ENCODE measurements at places on chromosomes 1 and 21.

DNA sequence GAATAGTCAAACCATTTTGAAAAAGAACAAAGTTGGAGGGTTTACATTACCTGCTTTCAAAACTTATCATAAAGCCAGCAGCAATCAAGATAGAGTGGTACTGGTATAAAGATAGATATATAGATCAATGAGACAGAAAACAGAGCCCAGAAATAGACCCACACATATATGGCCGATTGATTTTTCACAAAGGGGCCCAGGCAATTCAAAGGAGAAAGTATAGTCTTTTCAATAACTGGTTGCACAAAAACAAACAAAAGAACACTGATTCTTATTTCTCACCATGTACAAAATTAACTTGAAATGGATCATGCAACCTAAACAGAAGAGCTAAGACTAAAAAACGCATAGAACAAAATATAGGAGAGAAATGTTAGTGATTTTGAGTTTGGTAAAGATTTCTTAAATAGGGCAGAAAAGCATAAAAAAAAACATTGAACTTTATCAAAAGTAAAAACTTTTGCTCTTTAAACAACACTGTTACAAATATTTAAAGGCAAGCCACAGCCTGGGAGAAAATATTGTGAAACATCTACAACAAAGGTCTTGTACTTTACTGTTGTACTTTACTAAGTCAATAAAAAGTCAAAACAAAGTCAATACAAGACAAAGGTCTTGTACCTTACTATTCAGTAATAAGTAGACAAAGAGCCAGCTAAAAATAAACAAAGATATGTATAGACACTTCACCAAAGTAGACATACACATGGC is 50.2 kb downstream of the ST3GAL3 start:
- DNase-seq: no peak

DNA sequence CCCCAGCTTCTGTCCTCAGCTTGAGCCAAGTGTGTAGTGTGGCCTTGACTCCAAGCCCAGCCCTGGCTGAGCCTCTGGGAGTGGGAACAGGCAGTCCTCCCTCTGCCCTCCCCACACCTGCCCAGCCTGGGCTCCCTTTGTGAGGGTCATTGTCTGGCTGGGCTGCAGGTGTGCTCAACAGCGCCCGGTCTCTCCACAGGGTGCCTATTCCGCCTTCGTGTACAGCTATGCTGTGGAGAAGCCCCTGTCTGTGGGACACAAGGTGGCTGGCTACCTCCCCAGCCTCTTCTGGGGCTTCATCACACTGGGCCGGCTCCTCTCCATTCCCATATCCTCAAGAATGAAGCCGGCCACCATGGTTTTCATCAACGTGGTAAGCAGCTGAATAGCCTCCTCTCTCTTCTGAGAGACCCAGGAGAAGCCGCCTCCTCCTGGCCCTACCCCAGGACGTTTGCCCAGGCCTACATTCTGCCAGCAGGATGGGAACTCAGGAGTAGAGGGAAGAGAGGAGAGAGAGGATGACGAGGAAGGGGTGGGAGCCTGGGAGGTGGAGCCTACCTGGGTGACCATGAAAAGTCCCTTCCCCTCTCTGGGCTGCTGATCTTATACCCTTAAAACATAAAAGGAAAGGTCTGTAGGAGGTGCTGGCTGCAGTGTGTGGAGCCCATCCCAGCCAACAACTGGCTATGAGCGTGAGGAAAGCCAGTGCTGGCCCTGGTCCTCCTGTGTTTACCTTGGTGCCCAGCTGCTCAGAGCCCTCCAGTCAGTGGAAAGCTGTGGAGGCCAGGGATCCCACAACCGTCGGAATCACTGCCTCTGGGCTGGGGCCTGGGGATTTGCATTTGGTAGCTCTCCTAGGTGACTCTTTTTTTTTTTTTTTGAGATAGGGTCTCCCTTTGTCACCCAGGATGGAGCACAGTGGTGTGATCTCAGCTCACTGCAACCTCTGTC is 45.7 kb downstream of the ELK4 start:
- no peak for DNase-seq

GRCh38 chr1:246734866-246735265 is 10.7 kb downstream of the SCCPDH start:
- DNase-seq: no peak

- peak; percentile 10 for DNase-seq
These were observed 102.8 kb downstream of the CASZ1 start for GRCh38 chr1:10693497-10694273.

DNA sequence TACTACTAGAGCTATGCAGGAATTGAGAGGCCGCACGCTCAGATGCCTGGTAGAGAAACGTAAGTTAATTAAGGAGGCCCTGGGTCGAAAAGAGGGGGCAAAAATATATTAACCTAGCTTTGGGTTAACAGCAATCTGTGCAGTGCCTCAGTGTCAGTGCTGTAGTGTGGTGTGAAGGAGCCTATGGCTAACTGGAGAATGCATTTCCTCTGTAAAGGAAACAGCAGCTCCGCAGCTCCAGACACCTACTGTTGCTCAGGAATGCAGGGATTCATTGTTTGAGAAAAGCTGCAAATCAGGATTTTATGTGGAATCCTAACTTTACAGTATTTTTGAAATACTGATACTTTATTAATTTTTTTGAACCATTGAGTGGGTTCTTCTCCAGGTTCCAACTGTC is 18.4 kb downstream of the VANGL1 start:
- DNase-seq: no peak

- no peak for DNase-seq
These were observed 25.1 kb upstream of the APP start for GRCh38 chr21:26195708-26196107.

DNA sequence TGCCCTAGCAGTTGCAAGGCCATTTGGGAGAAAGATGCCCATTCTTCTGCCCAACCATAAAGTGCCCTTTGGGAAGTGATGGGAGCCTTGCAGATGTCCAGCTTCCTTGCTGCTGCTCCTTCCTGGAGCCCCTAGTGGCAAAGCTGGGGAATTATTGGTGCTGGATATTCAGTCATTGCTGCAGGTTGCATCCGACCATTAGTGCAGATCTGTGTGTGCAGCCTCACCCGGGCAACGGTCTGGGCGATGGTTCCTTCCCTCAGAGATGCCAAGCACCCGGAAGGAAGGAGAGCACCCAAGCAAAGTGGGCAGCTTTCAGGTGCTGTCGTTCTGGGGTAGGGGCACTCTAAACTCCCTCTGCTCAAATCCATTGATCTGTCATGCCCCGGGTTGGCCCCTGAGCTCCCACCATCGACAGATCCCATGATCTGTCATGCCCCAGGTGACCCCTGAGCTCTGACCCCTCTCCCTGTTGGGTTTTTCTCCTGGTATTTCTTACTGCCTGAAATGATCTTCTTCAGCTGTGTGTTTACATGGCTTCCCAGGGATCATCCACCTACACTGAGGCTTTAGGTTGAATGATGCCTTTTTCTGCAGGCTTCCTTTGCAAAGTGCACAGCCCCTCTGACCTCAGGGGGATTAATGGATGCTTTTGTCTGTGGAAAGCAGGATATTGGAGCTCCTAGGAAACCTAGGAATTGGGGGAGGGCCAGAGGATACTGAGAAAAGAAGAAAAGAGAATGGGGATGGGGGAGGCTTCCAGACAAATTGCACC is 467.5 kb downstream of the PTPRU start:
- no peak for DNase-seq

DNA sequence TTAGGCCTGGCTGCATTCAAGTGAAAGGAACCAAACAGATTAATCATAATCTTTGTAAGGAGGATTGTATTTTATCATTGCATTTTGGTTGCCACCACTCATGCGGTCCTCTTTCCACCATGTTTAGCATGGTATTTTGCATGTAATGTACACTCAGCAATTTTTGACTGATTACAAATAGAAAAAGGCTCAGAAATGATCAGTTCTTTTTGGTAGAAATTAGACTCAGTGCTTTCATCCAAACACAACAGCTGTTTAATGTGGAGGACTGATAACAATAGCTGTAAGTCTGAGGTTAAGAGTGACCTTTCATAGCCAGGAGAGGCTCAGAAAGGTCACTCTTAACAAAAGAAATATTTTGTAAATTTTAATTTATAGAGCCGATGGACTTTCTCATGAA is 25.3 kb upstream of the DPH5 start:
- DNase-seq: no peak

Measured in stimulated activated CD8-positive, alpha-beta memory T cell treated with anti-CD3 and anti-CD28 coated beads, Interleukin-4, amount 100 ng/mL, for 4 hours (primary cell).